ENCODE measurements at places on chromosomes 4 and X.
A peak's percentile ranks its signal among the peaks of the same experiment; 100 is the strongest.

GRCh38 chr4:148025981-148026380 lies 294.1 kb downstream of the ARHGAP10 start:
- no peak for DNase-seq

GRCh38 chrX:70444326-70444945 lies at the start of gene DLG3:
Gene DLG3, plus strand, starts transcription at chrX:70444835. Its CDS starts 367 bp downstream, at chrX:70445202.
- no peak for DNase-seq

DNA sequence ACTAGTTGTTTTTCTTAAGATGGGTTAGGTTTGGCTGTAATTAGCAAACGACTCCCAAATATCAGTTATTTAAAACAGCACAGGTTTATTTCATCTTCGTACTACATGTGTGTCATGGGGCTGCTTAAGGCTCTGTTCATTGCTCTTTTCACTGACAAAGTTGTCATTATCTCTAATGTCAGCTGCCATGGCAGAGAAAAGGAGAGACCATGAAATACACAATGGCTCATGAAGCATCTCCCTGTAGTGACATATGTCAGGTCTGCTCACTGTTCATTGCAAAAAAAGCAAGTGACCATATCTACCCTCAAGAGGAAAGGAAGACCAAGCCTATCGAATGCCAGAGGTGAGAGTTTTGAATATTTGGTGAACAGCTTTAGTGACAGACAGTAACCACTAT lies 52.2 kb upstream of the PCDH7 start:
- no peak for DNase-seq

DNA sequence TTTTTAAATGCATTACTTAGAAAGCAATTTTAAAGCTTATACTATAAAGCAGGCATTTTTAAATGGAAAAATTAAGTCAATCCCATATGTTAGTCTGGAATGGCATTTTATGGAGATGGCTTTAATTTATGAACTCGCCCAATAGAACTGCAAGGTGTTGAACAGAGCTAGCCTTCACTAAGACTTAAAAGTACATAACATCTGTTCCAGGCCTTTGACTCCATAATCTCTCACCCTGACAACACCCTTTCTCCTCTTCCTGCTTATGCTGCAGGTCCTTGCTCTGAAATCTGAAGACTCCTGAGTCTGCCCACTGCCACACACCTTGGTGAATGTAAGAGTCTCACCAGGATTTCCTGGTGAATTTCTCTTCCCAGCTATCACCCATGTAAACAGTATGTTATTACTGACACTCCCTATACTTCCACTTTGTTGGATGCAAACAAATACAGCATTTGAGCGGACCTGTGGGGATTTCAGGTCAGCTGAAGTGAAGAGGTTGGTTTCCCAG lies 17.7 kb upstream of the SLC39A8 start:
- DNase-seq: no peak

DNA sequence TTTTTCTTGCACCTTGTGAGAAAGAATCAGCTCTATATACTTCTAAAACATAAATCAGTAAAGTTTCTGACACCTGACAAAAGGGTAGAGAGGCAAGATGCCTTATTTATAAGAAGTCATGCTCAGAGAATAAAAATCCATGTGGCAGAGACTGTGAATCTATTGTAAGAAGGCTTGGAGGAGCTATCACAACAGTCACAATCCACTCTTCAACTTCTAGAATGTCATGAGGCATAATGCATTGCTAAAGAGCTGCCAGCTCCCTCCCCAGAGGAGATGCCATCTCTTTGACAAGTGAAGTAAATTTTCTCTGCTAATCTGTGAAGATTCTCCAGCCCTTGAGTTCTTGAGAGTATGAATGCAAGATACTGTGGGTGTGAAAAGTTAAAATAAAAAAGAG lies 971.2 kb upstream of the IGFBP7 start:
- DNase-seq: no peak

DNA sequence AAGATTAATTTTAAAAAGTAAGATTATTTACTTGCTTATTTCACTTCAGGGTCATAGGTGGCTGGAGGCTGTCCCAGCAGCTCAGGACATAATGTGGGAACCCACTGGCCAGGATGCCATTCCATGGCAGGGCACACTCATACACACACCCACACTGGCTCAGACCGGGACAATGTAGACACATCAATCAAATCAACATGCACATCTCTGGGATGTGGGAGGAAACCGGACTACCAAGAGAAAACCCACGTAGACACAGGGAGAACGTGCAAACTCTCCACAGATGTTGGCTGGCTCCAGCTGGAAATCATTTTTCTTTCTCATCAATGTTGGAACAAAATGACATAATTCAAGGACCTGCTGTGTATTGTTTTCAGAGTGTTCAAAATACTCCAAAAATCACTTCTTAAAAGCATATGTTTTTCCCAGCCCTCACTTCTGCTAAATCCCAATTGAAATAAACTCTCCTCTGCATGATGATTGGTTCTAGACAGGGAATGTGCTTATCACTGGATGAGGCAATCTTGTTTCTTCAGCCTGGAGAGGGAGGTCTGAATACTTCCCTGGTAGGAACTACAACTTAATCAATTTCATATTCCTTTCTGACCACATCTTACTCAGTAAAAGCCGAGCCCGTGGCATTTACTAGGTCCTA lies 18.6 kb upstream of the CPE start:
- DNase-seq: no peak

DNA sequence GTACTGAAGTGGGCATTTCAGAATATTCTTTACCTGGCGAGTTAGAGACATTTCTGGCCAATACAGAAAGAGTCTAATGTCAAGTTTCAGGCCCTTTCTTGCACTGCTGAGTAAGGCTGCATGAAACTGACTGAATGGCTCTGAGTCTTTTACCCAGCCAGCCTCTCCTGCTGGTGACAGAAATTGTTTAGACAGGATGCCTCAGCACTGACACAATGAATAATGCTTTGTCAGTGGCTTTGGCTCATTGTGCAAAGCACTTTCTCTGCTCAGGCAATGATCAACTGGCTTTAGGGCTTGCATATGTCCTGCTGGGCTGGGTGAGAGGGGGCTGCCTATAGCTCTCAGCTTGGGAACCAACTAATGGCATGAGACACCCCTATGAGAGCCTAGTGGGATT lies 45.5 kb downstream of the CLNK start:
- no peak for DNase-seq

DNA sequence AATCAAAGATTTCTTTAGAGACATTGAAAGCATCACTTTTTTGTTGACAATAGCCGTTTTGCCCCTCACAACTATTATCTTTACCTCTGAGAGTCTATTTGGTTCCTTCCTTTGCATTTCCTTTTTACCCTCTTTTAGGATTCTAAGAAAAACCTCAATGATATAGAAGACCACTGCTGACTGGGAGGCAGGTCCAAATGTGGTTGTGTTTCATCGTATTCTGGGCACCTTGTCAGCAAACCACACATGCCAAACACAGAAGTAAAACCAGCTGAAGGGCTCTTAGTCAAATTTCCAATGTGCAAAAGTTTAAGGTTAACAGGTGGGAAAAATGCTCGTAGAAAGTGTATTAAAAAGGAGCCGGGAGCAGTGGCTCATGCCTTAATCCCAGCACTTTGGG lies 5.1 kb upstream of the PRMT9 start:
- no peak for DNase-seq

DNA sequence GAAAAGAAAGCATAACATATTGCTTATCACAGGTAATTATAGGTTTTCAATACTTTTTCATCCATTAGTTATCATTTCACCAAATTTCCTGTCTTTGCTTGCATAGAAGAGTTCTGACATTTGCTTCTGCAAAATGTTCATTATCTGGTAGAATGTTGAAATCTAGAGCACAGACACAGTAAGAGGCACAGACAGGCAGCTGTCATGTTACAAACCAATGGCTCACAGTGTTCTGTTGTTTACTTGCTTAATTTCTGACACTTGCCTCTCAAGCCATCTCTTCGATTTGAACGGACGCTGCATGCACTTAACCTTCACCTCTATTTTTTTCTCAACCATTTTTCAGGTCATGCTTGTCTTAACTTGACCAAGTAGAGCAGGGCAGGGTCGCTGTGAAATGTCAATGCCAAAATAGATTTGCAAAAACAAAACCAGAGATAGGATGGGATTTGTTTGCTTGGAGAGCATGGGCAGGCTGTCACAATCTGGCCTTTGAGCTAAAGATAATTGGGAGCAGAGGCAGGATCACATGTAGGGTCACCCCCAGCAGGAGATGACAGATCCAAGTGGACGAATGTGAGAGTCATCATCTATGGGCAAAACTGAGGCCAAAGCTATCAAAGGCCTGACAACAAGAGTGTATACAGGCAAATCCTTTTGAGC lies 292.3 kb downstream of the SMARCA1 start:
- no peak for DNase-seq

GRCh38 chrX:28158019-28158777 lies 176.9 kb upstream of the DCAF8L1 start:
- no peak for DNase-seq

DNA sequence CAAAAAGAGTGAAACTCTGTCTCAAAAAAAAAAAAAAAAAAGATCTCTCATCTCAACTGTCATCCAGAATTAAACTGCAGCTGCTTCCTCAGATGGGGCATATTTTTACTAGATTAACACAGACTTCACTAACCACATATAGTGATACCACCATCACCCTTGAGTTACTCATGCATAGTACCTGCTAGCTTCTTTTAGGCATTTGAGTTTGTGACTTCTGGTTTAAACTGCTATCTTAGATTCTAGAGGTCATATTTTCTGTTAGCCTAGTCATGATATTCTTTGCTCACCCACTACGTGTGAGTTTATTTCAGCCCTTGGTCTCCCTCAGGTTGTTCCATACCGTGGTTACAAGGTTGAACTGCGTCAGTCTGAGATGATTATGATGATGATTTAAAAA lies 154.9 kb upstream of the BMP3 start:
- peak; percentile 12 for DNase-seq

DNA sequence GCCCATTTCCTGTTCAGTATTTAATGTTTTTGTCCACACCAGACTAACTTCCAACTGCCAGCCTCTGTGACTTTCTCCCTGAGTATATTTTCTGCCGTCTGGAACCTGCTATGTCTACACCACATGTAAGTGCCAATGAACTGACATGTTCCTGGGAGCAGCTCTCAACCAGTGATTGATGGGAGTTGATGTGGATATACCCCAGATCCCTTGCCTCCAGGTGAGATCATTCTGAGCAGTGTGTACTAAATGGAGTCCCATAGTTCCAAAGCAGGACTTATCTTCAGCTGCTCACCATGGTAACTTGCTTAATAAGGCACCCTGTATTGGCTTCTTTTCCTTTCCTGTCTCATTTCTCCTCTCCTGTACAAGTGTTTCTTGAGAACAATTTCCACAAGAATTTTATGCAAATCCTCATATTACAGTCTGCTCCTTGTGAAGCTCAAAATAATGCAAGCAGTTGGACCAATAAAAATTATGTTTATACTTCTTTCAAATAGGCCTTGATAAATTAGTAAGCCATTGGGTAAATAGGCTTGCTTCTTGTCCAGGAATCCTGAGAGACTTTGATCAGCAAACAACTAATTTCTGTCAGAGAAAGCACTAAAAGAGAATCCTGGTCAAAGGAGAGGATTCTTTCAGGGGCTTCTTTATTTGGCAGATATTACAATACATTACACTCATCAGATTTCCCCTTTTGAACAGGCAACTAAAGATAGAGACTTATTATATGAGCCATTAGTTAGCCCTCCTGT lies 911.7 kb upstream of the NDST4 start:
- DNase-seq: no peak

DNA sequence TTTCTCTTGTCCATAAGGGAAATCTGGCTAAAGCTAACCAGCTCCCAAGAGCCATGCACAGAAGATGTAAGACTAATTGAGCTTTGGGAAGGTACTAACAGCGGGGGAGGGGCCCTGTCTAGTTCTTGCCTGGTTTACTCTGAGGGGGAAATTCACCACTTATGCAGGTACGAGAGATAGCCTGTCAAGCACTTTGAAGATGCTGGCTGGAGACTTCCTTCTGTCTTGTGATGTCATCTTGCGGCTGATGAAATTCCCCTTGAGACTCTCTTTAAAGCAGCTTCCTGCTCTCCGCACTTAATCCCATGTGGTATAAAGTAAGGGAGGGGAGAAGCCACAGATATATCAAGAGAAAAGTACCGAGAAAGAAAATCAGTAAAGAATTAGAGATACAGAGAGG lies 345.3 kb downstream of the MAPK10 start:
- no peak for DNase-seq

GRCh38 chr4:172045981-172046380 lies 232.8 kb downstream of the GALNTL6 start:
- DNase-seq: no peak

DNA sequence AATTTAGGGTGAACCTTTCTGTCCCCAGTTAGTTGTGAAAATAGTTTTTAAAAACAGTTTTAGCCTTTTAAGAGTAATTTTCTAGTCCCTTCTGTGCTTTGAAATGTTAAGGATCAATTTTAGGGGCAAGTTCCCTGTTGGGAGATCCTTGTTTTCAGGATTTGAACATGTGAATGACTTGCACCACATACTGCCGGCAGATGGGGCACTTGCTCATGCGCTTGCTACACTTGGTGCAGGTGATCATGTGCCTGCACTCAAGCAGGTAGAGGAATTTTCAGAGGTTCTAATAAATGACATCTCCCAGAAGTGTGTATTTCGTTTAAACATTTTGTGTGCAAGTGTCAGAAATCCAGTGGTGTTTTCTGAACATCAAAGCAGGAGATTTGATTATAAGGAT lies 195.9 kb downstream of the CHM start:
- DNase-seq: no peak

DNA sequence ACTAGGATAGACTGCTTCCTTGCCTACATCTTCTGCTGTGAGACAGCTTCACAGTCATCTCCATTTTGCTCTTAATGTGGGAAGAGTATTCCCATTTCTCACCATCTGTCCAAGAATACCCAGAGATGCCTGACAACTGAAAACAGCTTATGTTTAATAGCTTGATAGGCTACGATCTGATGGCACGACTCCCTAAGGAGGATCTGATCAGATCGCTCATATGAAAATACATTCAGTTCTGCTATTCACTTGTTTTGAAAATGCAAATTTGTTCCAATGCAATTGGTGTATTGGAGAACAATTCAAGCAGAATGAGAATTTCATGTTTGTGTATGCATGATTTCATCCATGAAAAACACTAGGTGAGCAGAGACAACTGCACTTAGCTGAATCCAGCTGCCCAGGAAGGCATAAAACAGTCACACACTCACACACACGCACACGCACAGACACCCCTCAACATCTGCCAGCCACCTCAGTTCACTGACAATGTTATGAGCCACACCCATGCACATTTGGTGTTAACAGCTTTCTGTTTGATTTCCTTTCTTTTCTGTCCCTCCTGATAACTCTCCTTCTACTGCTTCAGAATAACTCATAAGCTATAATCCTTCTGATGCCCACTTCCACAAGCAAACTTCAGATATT lies 29.6 kb downstream of the TRIML1 start:
- DNase-seq: no peak

DNA sequence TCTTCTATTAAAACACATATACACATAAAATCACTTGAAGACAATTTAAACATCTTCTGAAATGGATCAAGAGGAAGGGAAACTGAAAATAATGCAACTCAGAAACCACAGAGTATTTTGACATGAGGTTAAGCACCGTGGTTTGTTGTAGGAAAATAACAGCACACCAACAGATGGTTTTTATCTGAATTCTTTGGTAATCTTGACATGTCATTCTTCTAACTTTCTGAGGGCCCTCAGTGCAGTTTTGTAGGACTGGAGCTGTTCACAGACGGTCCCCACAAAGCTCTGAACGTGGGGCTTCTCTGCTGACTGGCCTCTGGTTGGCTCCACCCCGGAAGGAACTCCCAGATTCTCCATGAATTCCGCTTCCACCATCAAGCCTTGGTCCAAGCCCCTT lies 16.0 kb upstream of the TLR8 start:
- DNase-seq: peak; percentile 11

Measured in Kasumi-1 (cell line).